ENCODE measurements at places on chromosomes 16 and 17.
A peak's percentile ranks its signal among the peaks of the same experiment; 100 is the strongest.

- no peak for DNase-seq
These were observed 5.6 kb upstream of the RBL2 start for GRCh38 chr16:53428681-53429080.

GRCh38 chr17:19271780-19272357 lies 34.7 kb downstream of the EPN2 start:
- no peak for DNase-seq

DNA sequence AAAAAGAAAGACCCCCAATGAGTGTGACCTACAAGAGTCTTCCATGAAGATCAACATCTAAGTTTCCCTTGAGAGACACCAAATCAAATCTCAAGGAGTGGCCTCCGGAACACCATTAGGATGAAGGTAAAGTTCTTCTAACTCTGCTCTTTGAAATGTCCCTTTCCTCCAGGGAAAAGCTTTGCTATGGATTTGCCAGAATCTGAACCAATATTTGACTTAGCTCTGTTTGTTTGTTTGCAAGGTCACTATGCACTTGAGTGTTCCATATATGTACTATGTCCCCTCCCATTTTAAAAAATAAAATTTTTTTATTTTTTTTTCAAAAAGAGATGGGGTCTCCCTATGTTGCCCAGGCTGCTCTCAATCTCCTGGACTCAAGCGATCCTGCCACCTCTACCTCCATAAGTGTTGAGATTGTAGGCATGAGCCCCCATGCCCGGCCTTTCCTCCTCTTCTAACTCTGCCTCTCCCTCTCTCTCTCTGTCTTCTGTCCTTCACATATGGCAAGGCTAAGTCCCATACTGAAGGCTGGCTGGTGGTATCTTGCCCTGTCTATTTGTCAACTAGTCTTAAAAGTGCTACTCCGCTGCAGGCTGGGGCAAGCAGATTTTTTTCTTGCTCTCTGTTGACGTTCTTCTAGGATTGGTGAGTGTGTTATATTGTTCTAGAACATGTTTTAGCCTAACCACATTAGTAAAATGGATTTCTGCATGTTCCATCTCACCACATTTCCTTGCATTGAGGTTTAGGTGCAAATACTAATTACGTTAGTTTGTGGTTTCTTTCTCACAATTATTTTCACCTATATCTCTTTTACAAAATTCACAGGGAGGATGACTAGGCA lies 276.7 kb upstream of the DYNLRB2 start:
- no peak for DNase-seq

- DNase-seq: no peak
These were observed 882.8 kb upstream of the SOX9 start for GRCh38 chr17:71237903-71238538.

DNA sequence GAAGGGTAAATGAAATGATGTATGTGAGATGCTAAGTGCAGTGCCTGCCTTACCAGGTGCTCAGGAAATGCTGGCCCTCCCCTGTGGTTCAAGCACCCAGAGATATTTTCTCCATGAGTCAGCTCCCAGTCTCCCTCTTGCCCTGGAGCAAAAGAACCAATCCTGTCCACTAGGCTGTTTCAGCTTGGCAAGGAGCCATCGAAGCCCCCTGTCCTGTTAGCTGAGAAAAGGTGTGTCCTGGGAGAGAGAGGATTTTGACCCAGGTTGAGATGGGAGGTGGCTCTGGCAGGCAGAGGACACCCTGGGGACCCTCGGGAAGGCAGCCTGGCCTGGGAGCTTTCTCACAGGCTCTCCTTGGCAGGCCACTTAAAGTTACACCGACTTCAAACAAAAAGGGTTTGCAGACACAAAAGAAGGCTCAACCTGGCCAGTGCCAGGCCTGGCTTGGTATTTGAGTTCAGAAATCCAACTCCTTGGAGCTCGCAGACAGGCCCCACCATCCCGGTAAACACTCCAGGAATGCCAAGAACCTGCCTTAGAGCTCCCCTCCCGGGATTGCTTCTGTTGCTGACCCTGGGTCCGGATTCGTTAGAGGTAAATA lies 29.6 kb downstream of the NTN1 start:
- DNase-seq: no peak

DNA sequence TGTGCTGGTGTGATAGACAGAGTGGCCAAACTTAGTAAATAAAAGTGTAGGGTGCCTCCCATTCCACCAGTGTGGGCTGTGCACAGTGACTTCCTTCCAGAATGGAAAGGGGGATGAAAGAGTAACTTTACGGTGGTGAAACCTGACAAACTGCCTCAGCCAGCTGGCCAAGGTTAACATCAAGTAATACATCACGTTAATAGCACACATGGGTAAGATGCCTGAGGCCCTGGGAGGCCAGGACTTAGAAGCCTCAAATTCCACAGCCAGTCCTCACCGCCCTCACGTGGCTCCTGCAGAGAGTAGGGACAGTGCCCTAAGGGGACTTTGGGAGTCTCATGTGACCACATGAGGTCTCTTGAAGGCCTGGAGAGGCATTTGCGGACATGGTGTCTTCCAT lies 14.1 kb downstream of the RMI2 start:
- DNase-seq: no peak

DNA sequence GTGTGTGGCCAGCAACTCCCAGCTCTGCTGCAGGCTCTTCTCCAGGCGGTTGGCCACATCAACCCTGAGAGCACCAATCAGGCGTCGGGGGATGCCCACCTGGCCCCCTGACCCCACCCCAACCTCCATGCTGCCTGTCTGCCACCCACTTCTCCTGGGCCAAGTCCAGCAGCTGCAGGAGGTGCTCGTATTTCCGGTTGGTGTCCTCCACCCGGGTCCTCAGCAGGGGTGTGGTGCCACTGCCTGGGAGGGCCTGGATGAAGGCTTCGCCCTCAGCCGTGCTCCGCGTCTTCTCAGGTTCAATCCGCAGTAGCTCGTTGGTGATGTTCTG lies 44.6 kb downstream of the UBN1 start:
- no peak for DNase-seq

- DNase-seq: no peak
These were observed 368.9 kb upstream of the C16orf82 start for GRCh38 chr16:26697807-26698206.

DNA sequence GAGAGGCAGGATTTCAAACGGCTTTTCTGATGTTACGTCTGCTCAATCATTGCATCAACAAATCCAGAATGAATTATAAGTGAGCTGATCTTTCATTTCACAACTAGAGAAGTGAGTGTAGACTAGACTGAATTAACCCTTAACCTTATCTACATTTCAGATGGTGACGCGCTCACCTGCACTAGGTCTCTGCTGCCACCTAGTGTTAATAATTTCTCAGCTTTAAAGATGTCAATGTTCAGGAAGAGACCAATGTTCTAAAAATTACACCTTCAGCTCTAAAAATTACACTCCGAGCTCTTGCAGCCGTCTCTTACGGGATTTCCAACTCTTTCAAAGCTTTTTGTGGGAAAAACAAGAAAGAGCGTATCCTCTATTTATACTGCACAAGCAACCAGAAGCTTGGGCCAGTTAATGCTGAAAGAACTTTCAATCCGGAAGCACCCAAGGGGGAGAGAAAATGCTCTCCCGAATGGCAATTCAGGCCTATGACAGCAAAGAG lies 88.2 kb upstream of the FA2H start:
- peak; percentile 28 for DNase-seq

- no peak for DNase-seq
These were observed 20.1 kb downstream of the NMT1 start for GRCh38 chr17:45081047-45081703.

DNA sequence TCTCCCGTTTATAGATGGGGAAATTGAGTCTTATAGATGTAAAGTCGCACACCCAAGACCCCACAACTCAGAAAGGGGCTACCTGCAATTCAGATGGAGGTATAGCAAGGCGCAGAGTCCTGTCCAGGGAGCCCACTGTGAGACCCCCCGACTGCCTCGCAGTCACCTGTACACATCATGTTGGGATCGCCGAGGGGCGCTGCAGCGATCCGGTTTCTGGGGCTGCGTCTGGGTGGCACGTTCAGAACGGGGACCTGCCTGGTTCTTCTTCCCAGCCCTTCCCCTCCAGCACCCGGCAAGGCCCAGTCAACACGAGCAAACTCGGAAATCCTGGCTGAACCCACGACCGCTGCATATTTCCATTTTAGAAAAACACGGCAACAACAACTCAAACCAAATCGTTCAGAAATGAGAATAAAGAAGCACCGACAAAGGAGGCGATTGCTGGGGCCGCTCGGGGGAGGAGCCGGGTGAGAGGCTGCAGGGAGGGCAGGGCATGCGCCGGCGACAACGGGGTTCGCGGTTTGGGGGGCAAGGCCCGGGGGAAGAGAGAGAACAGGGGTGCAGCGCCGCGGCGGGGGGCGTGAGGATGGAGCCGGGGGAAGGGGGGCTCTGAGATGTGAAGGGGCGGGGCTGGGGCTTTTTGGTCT lies 643 bp downstream of the HSDL1 start:
- peak; percentile 31 for DNase-seq

GRCh38 chr17:13099926-13100325 lies 82.1 kb upstream of the ELAC2 start:
- DNase-seq: no peak

DNA sequence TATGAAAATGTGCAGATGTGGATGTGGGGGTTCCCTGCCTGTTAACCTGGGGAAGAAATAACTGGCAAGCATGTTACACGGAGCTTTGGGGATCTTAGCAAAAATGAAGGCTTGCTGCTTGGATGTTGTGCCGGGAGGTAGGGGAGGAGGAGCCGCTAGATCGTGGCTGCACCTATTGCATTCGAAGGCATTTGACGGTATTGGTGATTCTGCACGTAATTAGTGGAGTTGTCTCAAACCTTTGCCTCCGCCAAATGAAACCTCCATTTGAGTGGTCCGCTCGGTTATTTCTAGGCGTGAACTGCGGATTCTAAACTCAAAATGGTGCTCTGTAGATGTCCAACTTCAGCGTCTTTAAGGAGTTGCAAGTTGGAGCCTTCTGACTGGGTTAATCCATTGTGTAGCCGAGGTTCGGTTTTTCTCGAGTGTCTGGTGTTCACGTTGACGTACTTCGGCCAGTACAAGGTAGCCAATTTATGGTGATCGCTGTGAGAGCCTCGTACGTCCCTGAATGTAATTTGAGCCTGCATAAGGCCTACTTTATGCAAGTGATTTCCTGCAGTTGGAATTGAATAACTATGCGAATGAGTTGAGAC lies 1.5 kb downstream of the TNRC6C start:
- peak; percentile 41 for DNase-seq

- no peak for DNase-seq
These were observed 79.0 kb upstream of the CDH11 start for GRCh38 chr16:65200857-65201256.

GRCh38 chr17:82200743-82201497 lies 11.7 kb downstream of the CCDC57 start:
- DNase-seq: peak; percentile 93

- DNase-seq: no peak
These were observed 700 bp downstream of the TLCD2 start for GRCh38 chr17:1709403-1709951.

GRCh38 chr17:50770346-50770745 lies 3.0 kb upstream of the ANKRD40CL start:
- no peak for DNase-seq
